ENCODE measurements at places on chromosomes 11 and 22.

DNA sequence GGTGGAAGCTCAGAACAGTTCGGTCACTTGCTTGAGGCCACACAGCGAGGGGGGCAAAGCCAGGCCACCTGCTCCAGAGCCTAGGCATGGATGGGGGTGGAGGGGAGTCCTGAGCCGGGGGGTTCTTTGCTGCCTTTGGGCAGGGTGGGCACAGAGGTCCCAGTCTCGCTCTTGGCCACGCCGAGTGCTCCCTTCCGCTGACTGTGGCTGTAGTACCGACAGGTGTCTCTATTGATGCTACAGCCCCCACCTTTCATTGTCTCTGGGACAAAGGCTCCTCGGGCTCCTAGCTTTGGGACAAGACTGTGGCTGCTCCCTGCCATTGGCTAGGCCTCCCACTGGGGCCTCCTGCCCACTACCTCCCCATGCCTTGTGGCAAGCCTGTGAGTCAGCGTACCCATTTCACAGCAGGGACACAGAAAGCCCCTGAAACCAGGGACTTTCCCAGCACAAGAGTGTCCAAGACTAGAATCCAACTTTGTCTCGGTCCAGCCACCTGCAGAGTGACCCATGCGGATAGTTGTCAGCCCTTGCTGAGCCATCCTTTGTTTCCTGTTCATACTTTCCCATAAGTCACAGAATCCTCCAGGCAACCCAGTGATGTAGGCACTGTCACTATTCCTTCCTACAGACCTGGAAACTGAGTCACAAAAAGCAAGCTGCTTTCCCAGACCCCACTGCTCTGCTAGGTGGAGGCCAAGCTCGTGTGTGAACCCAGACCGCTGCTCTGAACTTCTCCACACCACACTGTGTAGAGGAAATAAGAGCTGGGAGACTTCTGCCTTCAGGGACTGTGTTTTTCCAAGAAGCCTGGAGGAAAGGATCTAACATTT lies 17.2 kb downstream of the MYEOV start:
- peak; percentile 40 for ATAC-seq

DNA sequence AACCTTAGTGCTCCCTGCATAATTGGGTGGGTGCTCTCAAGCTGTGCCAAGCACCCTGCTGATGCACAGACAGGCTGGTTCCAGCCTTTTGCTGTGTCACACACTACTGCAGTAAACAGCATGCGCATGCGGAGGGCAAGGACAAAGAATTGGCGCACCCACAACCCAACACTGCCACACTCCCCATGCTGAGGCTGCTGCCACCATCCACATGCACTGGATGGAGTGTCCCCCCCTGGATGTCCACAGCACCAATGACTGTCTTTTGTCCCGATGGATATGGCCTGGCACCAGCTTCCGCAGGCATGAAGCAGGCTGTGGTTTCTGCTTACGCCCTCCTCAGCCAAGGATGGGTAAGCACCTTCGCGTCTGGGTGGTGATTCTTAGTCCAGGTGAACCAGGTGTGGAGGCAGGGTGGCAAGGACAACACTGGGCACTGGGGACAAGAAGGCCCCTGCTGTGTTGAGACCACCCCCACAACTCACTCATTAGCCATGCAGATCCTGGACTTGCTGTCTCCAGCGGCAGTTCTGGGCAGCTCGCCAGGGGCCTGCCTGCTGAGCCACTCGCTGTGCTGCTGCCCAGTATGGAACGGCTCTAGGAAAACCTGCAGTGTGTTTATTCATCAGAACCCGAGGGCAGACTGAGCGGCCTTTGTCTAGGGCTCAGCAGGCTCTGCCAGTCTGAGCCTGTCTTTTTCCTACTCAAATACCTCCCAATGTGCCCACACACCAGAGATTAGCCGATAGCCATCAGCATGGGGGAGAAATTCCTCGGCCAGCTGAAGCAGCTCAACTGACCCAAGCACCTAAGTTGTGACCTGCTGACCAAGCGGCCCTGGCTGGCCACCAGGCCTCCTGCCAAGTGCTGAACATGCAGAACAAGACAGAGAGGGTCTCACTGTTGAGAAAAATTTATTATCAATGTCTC lies 8.2 kb upstream of the NAP1L4 start:
- no peak for ATAC-seq

DNA sequence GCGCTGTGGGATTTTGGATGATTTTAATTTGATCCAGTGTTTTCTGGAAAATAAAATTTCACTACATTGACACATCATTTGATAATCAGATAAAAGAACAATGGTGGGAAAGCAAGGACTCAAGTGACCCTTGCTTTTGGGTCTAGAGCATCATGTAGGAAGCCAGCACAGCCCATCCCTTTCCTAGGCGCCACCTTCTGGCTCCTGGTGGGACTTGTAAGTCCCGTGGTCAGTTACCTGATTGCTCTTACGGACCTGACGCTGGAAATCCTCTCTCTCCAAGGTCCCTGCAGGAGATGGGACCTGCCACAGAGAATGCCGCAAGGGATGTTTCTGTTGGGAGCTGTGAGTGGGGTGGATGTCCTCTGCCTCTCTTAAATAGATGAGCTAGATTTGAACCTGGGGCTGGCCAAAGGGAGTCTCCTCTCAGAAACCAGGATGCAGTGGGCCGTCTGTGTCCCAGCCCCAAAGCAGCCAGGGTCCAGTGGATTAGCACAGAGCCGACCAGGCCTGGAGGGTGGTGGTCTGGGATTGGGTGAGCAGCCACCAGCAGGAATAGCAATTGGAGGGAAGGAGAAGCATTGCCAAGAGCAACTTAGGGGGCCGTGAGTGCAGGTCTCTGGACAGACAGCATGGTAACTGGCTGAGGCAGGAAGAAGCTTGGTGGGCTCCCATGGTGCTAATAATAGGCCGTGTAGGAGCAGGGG lies 21.7 kb downstream of the TIMP3 start:
- no peak for ATAC-seq

GRCh38 chr22:23226497-23226850 lies 46.2 kb downstream of the BCR start:
- no peak for ATAC-seq

DNA sequence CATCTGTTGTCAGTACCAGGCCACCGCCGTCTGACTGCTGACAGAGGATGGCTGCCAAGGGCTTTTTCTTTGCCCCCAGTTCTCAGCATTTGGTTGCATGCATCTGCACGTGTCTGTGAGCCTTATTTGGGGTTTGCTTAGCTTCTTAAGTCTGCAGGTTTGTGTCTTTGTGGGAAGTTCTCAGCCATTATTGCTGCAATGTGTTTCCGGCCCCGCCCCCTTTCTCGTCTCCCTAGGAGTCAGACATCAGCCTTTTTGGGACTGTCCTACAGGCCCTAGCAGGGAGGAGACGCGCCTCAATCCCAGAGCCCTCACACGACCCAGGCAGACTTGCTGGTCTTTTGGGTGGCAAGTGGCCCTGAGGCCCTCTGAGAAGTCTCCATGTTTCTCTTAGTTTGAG lies 8.0 kb downstream of the MOB2 start:
- ATAC-seq, result no peak

GRCh38 chr22:49362211-49362839 lies 465.3 kb downstream of the BRD1 start:
- ATAC-seq, result no peak

GRCh38 chr22:30262917-30263741 lies 3.5 kb downstream of the OSM start:
- no peak for ATAC-seq
